ENCODE measurements at places on chromosomes 6 and 20.

DNA sequence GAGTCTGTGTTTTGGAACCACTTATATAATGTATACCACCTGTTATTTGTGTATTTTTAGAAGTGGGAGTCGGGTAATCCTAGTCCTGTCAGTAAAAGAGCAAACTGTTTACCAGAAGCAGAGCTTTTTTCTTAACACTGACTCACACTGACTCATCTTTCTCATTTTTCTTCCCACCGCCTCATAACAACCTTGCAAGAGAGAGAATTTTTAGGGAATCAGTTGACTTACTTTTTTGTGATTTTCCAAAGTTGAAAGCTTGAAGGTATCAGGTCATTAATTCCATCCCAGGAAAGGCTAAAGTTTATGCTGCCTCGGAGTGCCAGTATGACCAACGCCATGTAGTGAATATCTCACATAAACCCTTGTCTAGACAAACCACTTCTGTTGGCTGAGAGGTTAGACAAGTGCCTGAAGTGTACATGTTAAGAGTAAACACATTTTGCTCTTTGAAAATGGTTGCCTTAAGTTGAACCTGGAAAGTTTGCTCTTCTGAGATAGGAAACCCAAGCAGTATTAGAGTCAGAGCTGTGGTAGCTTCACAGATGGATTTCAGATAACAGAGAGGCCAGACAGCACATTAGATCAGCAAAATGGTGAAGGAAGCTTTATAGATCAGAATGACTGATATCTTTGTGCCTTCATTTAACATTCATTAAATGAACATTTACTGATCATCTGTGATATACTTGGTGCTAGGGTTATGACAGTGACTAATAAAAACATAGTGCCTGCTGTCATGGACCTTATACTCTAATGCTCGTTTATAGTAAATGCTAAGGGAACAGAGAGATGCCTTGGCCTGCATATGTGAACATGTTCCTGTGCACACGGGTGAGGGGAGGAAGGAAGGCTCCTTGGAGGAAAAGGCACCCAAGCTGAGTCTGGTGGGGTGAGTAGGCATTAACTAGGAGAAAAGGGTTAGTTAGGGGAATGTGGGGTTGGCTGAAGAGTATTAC, 29.1 kb upstream of the PKIG start:
- no peak for DNase-seq

DNA sequence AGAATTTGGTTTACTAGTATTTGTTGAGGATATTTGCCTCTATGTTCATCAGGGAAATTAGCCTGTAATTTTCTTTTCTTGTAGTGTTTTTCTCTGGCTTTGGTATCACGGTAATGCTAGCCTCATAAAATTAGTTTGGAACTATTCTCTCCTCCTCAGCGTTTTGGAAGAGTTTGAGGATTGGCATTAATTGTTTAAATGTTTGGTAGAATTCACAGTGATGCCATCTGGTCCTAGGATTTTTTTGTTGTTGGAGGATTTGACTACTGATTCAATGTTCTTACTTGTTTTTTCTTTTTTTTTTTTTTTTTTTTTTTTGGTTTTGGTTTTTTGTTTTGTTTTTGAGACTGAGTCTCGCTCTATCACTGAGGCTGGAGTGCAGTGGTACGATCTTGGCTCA, 156.2 kb upstream of the BTBD3 start:
- DNase-seq = no peak

GRCh38 chr6:6482256-6482655, 106.3 kb upstream of the LY86 start:
- no peak for DNase-seq

DNA sequence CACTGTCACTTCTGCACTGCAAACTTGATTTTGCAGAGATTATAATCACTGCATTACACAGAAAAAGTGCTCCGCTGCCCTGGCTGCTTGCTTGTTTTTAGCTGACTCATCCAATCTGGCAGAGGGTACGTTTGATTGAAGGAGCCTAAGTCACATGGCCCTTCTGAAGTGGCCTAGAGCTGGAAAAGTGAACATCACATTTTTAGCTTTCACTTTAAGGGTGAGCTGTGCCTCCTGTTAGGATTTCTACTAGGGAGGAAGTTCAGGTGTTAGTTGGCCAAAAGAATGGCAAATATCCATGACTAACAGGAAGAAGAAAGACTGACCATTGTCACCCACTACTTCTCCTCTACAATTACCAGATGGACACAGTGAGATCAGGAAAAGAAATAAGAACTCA, 889.1 kb upstream of the MAP3K7 start:
- DNase-seq = no peak

- no peak for DNase-seq
Measured at GRCh38 chr6:125529061-125529460, 220.4 kb upstream of the HEY2 start.

GRCh38 chr6:30007132-30007764, 53.8 kb upstream of the POLR1H start:
- peak; percentile 9 for DNase-seq

GRCh38 chr6:11366183-11366933, 133.9 kb upstream of the NEDD9 start:
- peak; percentile 67 for DNase-seq

- no peak for DNase-seq
Measured at GRCh38 chr6:10643201-10643651, 51.2 kb downstream of the C6orf52 start.

DNA sequence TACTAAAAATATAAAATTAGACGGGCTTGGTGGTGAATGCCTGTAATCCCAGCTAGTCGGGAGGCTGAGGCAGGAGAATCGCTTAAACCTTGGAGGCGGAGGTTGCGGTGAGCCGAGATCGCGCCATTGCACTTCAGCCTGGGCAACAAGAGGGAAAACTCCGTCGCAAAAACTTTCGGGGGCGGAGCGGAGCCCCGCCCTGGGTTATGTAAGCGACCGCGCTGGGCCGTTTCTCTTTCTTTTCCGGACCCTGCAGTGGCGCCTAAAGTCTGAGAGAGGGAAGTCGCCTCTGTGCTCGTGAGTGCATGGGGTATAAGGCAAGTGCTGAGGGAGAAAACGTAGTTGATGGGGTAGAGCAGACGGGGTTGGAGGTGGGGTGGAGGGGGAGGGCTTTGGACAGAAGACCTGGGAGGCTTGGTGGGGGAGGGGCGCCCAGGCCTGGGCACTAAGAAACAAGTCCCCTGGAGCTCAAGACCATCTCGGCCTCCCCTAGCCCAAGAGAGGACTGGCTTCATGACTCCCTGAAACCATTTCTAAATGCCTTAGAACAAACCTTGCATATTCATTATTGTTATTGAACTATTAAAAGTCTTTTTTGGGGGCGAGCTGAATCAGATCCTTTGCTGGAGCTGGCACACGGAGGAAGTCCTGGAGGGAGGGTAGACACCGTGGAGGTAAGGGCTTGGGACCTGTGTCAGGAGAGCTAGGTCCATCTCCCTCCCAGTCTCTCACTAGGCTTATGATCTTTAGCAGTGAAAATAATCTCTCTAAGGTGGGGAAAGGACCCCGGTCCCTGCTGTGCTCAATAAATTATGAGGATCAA, 2.7 kb upstream of the MICA start:
- DNase-seq = peak; percentile 81
